NCI-H1092 (cell line): ENCODE measurements at places on chromosomes 12 and 14.

DNA sequence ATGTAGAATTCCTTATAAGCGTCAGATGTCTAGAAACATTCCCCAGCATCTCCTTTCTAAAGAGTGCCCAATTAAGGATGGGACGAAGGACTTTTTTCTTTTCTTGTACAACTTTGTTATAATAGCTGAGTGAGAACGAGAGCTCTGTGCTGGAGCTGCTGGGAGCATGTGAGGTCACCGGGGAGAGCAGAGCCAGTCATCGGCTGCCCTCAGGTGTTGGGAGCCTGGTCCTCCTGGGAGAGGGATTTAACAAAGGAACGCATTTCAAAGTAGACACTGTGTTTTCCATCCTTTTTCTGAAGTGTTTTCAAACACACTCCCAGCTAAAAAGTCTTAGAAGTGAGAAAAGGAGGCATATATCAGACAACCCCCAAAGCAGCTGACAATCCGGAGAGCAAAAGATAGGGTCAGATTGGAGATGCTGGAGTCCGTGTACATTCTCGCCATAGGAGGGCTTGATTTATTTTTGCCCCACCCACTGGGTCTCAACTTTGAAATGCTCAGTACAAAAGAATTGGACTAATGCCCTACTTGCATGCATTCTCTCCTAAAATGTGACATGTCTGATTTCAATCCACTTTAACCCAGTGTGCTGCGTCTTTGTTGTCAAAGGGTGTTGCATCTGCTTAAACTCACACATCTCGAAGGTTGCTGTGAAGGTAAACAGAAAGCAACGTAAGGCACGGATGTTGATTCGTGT, 50.8 kb upstream of the PIWIL1 start:
- DNase-seq: no peak

GRCh38 chr12:79274501-79275064, 410.0 kb downstream of the SYT1 start:
- no peak for DNase-seq

DNA sequence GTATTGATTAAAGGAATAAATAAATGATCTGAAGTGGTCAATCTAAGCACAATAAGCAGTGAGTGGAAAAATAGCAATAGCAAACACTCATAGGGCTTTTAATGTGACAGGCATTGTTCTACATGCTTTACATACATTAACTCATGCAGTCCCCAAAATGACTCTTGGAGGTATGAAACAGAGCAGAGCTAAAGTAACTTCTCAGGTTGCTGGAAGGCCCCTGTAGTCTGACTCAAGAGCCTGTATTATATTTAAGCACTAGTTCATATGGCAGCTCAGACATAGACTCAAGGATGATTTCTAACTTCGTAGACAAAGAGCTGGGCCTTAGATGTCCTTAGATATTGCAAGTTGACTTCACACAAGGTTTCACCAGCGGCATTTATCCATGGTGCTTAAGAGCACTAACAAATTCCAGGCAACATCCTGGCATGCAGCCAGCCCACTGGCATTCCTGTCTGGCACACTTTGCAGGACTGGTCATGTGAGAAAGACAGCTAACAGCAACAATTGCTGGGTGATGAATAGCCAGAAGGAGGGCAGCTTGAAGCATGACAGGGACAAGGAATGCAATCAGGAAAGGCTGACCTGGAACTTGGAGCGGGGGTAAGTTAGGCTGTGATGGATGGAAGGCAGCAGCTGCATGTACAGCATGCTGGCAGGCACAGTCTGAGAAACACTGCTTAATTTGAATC, 22.9 kb upstream of the KTN1 start:
- DNase-seq: peak; percentile 37

DNA sequence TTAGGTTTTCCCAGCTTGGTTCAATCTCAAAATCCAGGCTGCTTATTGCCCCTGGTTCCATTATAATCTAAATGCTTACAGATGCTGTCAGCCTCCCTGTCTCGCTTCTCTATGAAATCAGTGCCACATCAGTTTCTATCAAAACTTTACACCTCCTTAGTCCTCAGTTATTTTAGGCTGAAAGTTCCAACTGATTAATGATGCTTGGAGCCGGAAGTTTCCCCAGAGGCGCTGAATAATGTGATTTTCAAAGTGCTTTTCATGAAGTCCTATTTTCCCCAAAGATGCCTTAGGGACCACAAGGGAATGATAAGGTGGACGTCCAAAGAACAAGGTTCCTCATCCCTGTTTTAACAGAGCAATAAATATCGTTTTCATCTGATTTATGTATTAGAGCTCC, 262.4 kb upstream of the RMST start:
- DNase-seq: no peak

DNA sequence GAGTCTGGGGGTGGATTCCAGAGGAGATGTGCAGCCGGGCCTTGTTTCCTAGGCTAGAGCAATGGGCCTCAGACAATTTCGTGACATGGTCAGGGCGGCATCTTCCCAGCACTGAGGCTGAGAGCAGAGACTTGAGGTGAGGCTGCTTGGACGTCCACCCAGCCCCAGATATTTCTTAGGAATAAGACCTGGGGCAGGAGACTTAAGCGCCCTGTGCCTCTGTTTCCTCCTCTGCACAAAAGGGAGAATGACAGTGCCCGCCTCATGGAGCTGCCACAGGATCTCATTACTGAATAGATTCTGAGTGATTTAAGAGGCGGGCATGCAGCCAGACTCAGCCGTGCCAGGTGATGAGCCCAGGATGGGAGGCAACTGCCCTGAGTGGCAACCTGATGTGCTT, 297.9 kb upstream of the SFSWAP start:
- DNase-seq: no peak

GRCh38 chr12:98587084-98587483, 6.4 kb upstream of the SLC25A3 start:
- DNase-seq: no peak

GRCh38 chr12:131491916-131492490, 218.9 kb upstream of the SFSWAP start:
- no peak for DNase-seq

DNA sequence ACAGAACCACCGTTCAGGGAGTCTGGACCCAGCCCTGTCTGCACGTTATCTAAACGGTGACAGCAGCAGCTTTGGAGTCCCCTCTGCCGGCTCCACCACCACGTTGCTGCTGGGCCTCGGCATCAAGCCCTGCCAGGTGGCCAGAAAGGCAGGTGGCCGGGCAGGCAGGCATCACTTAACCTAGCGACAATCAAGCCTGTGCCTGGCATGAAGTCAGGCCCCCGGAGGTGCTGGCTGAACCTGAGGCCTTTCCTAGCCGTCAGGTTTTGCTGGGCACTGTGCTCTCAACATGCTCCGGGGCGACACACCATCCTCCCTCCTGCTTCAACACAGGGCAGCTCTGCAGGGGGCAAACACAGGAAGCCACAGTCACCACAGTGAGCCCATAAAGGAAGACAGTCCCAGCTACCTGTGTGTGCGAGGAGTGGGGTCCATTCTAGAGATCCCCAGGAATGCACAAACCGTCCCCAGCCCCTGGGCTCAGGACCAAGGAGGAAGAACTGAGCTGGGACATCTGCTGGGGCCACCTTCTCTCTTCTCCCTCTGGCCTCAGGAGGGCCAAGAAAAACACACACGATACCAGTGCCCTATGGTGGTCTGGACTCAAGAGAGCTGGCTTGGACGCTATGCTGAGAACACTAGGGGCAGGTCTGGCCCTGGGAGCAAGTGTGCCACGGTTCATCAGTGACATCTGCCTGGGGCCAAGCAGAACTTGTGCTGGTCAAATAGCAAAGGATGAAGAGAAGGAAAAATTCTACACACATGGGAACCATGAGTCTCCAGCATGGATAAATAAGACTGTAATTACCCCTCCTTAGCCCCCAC, 44.7 kb downstream of the CCDC88C start:
- peak; percentile 54 for DNase-seq

GRCh38 chr12:7934889-7935492, 996 bp downstream of the SLC2A3 start:
- no peak for DNase-seq

DNA sequence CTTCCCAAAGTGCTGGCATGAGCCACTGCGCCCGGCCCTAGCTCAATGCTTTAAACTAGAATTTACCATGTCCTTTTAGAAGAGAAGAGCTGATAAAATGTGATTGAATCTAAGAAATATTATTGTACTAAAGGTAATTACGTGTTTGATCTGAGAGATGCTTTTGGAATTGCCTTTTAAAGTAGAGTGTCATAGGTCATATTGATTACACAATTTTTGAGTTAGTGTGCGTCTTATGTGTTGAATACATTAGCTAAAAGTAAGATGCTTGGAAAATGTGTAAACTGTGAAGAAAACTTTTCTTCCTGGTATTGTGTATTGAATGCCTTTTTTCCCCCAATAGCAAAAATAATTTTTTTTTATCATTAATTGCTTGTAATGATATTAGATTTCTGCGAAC, 41.7 kb downstream of the MIA2 start:
- no peak for DNase-seq

DNA sequence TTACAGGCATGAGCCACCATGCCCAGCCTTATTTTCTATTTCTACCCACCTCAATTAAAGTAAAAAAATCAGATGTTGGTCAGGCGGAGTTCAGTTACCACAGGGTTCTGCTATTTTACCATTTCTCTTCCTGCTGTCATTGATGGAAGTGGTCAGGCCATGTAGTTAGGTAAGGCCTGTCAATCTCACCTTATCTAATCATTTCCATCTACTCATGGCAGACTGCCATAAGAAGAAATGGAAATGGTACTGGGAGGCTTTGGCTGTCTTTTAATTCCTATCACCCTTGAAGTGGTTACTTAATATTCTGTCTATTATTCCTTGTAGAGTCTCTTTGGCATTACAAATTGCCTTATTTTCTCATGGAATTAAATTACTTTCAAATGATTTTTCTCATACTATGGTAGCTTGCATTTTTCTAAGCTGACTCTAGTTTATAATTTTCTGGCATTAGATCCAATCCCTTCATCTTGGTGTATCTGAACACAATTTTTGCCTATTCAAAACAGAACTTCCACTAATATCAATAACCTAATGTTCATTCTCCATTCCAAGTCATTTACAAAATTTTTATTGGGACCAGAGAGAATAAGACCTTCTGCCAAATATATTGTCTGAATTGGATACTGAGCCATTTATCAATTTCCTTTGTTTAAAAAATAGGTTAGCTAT, 198.7 kb downstream of the DACT1 start:
- DNase-seq: no peak

- no peak for DNase-seq
These were observed 22.4 kb upstream of the ANKLE2 start for GRCh38 chr12:132783917-132784531.

DNA sequence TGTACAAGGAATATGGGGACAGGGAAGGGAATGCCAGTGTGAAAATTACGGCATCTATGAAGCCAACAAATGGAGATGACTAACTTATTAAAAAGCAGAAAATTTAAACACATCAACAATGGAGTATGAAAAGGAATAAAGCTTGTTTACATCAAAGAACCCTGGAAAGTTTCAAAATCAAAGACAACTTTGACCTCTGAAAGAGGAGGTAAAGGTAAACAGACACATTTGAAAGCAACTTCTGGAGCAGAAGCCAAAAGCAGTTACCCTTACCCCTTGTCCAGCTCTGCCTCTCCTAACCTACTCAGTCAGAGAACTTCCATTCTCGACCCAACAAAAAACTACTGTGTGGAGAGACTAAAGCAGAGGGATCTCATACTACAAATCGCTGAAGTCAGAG, 184.3 kb downstream of the DUSP6 start:
- DNase-seq: no peak

DNA sequence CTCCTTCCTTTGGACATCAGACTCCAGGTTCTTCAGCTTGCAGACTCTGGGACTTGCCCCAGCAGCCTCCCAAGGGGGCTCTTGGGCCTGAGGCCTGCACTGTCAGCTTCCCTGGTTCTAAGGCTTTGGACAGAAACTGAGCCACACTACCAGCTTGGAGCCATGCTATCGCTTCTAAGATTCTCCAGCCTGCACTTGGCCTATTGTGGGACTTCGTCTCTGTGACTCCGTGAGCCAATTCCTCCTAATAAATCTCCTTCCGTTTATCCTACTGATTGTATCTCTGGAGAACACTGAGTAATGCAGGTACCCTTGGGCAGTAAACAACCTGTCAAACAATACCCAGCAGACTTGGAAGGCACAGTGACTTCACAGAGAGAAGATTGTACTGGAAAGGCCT, 24.9 kb upstream of the RHOJ start:
- DNase-seq: no peak

GRCh38 chr12:19988001-19988400, 380.3 kb upstream of the PDE3A start:
- DNase-seq: no peak

DNA sequence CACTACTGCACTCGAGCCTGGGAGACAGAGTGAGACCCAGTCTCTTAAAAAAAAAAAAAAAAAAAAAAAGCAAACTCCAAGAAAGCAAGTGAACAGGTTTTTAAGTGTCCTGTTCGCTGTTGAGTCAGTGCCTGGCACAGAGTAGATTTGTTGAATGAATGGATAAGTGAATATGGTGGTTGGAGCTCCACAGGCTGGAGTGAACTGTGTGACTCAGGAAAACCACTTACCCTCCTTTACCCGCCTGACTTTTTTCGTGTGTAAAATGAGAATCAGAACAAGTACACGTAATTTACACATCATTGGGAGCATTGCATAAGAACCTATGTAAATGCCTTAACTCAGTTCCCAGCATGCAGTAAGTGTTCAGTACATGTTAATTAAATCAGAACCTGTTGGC, 24.0 kb upstream of the ESRRB start:
- no peak for DNase-seq

DNA sequence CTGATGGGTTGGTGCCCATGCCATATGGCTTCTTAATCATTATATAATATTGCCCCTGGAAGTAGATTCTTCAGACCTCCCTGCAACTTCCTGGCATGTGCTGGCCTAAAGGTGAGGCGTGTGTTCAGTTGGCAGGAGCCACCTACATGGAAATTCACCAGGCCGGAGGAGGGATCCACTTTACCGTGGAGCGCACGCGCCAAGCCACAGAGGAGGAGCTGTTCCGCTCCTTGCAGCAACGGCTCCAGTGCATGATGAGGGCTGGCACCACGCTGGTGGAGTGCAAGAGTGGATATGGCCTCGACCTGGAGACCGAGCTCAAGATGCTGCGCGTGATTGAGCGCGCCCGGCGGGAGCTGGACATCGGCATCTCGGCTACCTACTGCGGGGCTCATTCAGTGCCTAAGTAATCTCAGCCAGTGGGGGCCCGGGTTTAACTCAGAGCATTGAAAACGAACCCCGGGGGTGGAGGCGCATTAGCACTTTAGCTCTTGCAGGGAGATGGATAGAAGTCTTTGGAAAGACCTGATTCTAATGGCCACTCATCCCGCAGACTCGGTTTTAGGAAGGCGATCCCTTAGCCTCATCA, 13.5 kb downstream of the AMDHD1 start:
- DNase-seq: no peak

DNA sequence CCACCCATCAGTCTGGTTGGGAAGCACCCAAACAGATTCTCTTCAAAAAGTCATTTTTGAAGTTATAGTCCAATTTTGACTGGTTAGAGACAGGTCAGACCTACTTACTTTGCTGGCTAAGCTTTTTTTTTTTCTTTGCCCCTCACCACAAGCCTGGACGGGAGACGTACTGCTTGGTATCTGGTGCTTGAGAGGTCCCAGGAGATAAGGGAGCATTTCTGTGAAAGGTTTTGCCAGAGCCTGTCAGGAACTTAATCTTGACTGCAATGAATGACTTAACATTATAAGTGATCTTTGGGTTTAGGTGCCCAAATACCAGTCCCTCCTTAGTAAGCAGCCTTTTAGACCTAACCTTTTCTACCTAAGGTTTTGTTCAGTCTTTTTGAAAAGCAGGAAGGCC, 6.3 kb downstream of the MTHFD1 start:
- DNase-seq: no peak

- DNase-seq: no peak
These were observed 160.7 kb upstream of the TMTC1 start for GRCh38 chr12:29944269-29945000.
